Right lung (tissue), 10 donors: ENCODE measurements at places on chromosomes 1 and 21. TPM values are rescaled to one million over a fixed set of nuclear protein-coding genes. Genes with fewer than 3 reads are reported as not detected.

LINGO4 gene
- polyA plus RNA-seq, result not detected

LCE1C gene
- not detected for polyA plus RNA-seq

LTN1 gene
- 36.9 TPM for polyA plus RNA-seq

EPS15 gene
- polyA plus RNA-seq, result 63.1 TPM

DNA sequence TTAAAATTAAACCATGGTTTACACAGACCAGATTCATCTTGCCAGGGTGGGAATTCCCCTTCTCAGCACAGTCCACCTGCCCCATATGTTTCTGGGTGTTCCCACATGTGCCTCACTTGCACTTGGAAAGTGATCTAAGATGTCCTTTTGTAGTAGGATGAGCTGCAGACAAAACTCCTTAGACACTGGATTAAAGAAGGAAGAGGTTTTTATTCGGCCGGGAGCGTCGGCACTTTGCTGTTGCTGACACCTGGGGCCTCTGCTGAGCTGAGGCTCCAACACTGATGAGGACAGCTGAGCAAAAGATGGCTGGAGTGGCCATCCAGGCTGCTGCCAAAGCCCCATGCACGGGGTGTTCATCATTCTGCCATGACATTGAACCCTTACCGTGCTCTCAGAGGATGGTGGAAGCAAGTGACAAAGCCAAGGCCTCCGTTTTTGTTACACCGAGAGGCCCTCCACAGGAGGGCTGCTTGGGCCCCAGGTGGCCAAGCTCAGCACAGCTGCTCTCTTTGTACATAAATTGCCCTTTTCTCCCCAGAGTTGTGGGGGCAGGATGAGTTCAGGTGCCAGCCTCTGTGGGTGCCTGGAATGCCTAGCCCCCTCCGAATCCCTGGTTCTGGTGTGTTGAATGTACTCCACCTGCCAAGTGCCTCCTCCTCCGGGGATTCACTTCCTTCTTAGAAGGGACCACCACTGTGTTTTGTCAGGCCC, 7.3 kb upstream of the ACOT11 start:
- DNase-seq, result no peak

- DNase-seq, result no peak
Observed at GRCh38 chr1:164709126-164709525, 150.1 kb downstream of the PBX1 start.

GRCh38 chr21:33989440-33989839, 73.8 kb upstream of the ATP5PO start:
- no peak for DNase-seq

- no peak for DNase-seq
Observed at GRCh38 chr21:30518876-30519275, 16.9 kb upstream of the KRTAP19-5 start.

- DNase-seq, result no peak
Observed at GRCh38 chr1:245217853-245218608, 63.2 kb downstream of the KIF26B start.

- DNase-seq, result no peak
Observed at GRCh38 chr1:243251539-243251938, 3.5 kb downstream of the CEP170 start.

DNA sequence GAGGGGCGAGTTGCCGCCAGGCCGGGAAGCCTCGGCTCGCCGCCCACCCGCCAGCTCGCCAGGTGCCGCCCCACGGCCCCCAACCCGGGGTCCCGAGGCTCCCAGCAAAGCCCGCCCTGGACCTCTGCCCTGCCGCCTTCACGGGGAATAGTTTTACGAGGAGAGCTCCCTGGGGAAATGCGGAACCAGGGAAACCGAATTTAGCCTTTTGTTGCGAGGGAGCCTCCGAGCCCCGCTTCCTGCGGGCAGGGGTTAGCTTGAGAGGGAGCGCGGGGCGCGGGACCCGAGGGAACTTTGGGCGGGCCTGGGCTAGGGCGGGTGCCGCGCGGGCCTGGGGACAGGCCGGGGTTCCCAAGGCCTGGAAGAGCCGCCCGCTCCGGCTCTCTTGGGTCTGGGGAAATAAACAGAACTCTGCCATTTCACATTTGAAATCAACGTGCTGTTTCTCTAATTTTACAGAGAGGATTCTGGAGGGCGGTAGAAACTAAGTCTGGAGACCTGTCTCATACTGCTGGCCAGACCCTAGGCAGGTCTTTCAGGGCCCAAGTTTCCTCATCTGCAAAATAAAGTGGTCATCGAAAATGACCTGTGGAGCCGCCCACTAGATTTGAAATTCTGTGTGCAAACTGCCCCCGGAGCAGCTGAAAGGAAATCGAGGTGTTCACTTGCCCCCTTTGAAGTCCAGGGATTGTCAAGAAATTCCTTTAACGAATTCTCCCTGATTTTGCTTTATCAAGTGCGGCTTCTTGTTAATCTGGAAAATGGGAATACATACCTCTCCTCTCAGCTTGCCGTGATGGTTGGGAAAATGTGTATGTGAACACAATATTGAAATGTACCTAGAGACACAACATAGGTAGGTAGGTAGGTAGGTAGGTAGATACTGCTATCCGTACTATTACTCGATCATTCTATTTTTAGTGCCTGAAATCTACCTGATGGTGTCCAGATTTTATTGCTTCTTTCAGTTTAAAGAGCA, 749 bp upstream of the GLUL start:
- DNase-seq, result no peak

- no peak for DNase-seq
Observed at GRCh38 chr1:173302890-173303829, 96.0 kb upstream of the TNFSF4 start.

DNA sequence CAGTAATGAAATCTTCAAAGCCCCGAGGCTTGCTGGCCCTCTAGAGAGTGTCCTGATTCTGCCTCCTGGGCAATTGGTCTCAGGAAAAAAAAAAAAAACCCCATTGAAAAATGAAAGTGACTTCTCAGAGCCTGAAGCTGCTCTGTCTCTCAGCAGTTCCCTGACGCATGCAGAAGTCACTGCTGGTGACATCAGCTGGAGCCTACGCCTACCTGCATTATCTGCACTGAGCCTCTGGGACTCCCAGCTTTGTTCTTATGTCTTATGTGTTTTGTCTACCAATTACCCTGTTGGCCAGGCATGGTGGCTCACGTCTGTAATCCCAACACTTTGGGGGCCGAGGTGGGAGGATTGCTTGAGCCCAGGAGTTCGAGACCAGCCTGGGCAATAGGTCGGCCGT, 10.1 kb upstream of the SLC25A33 start:
- no peak for DNase-seq

- DNase-seq, result no peak
Observed at GRCh38 chr1:184693011-184693410, 61.6 kb downstream of the EDEM3 start.

- no peak for DNase-seq
Observed at GRCh38 chr1:245463392-245464165, 308.8 kb downstream of the KIF26B start.

DNA sequence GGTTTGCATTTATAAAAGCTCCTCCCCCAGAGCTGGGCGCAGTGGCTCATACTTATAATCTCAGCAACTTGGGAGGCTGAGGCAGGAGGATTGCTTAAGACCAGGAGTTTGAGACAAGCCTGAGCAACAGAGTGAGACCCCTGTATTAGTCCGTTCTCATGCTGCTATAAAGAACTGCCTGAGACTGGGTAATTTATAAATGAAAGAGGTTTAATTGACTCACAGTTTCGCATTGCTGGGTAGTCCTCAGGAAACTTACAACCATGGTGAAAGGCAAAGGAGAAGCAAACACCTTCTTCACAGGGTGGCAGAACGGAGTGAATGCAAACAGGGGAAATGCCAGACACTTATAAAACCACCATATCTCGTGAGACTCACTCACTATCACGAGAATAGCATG, 52.5 kb downstream of the ZNF684 start:
- DNase-seq, result no peak

GRCh38 chr1:150397392-150398032, 33.6 kb downstream of the RPRD2 start:
- no peak for DNase-seq

DNA sequence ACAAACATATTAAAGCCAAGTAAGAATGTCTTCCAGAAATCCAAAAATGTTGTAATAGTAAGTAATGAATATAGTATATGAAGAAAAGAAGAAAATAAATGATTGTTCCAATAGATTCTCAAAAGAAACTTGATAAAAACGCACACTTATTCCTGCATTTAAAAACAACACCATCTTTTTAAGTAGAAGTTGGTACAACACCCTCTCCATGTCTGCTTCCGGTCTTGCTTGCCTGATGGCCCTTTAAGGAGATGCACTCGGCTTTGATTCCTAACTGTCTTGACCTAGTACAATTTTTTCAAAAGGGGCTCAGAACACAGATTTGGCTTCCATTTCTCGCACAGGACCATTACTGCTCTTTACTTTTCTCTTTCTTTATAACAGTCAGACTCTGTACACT, 9.0 kb downstream of the CLCA1 start:
- DNase-seq, result peak; percentile 6

- DNase-seq, result no peak
Observed at GRCh38 chr1:184792450-184792969, 37.9 kb upstream of the EDEM3 start.

- DNase-seq, result no peak
Observed at GRCh38 chr1:154859151-154859785, 10.8 kb downstream of the KCNN3 start.

- DNase-seq, result no peak
Observed at GRCh38 chr21:40021558-40022351, 154.5 kb downstream of the PCP4 start.
